ENCODE measurements at places on chromosomes 12 and 14. TPM values are rescaled to one million over a fixed set of nuclear protein-coding genes. Genes with fewer than 3 reads are reported as not detected.

DNA sequence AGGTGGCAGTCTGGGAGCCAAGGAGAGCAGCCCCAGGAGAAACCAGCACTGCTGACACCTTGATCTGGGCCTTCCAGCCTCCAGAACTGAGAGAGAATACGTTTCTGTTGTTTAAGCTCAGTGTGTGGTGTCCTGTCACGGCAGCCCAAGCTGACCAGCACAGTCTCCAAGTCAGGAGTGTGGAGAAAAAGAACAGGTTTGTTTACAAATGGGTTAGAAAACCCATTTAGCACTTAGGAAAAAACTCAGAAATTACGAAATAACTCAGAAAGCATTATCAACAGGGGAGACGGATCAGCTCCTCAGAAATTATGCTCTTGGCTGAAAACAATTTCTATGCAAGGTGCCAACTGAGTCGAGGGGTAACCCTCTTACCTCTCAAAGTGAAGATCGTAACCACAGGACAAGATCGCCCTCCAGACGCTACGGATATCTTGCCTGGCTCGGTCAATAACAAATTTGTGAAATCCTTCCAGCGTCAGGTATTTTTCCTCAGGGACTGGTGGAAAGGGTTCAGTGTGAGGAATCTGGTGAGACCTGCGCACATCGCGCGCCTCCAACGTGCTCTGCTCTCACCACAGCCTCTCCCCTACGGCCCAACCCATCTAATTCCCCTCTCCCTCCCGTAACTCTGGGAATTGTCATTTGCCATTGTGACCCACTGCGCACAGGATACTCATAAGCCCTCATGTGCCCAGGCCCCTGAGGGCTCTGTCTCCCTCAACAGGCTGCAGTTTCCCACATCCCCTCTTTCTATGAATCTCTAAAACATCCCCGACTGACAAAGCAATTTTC is 50.2 kb downstream of the TRAFD1 start:
- H3K4me1 ChIP-seq: peaks cover 3% of the 10 kb centered on the region
- no peak for DNase-seq
- peaks cover 7% of the 10 kb centered on the region for H3K36me3 ChIP-seq
- no peaks in the 10 kb centered on the region for H3K27me3 ChIP-seq
- no peak overlapping the region for H3K4me3 ChIP-seq
- no peak overlapping the region for H3K27ac ChIP-seq

Gene CLEC4E
- total RNA-seq: not detected

DNA sequence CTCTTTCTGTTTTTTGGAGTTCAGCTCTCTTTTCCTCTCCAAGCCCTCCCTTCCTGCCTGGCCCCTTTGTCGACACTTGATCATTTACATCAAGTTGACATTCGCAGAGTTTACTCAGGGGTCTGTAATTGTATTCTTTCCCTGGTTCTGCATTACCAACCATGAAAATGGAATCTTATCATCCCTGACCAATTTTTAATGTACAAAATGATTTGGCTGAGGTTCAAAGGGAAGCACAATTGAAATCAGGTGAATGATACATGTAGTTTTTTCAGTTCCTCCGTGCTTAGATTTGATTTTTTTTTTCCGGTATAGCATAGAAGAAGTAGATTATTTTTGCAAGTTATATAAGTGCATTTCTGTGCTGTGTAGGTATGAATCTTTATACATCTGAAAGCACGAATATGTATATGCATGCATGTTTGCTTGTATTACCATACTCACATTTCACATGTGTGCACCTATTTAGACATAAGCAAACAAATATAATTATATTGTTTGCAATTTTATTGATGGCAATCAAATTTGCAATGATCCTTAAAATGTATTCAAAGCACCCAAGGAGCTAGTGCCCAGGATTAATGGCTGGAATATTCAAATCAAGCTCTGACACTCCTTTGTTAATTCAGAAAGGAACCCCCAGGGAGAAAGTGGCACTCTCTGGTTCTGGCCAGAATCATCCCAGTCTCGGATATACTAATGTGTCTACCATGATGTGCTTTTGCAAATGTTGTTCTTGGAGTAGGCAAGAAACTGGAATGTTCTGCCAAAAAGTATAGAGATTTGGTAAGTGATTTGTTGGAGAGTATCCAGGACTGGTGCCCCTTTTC is 189.3 kb downstream of the VRK1 start:
- no peak overlapping the region for H3K27ac ChIP-seq
- H3K4me3 ChIP-seq: no peak overlapping the region
- no peak for DNase-seq

- H3K36me3 ChIP-seq: no peaks in the 10 kb centered on the region
- no peak for DNase-seq
- H3K27ac ChIP-seq: no peak overlapping the region
- H3K4me1 ChIP-seq: no peaks in the 10 kb centered on the region
Measured at GRCh38 chr12:71240946-71241345, 83.1 kb upstream of the TSPAN8 start.

Gene ARMH4
- not detected for total RNA-seq
